ENCODE measurements at places on chromosomes 5 and 9.

- no peak for DNase-seq
Observed at GRCh38 chr9:91647371-91647770, 223.7 kb upstream of the NFIL3 start.

GRCh38 chr9:112654282-112654681 is 63.6 kb downstream of the INIP start:
- no peak for DNase-seq

DNA sequence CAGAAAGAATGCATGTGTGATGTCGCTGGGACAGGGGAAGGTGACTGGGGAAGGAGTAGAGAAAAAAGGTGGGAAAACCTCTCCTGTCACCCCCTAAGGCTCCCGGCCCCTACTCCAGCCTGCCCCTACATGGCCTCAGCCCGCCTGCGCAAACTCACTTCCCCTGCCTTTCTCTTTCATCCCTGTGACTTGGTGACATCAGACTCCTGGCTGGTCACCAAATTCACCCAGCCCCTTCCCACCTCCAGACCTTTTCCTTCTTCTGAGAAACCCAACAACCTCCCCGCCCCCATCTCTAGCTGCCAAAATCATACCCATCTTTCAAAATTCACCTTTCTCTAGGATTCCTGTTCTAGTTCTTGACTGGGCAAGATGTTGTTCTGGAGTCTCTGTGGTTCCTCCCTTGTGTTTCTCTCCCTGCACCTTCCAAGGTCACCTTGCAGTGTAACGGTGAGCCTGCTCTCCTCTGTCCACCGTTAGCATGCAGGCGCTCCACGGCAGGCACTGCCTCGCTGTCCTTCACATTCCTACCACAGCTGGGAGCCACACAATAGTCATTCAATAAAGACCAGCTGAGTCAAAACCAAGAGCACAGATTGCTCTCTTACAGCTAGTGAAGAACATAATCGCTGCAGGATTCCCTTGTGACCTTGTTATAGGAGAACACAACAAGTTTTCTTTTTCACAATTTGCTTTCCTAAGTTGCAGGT is 134.5 kb downstream of the FANCC start:
- DNase-seq = no peak

DNA sequence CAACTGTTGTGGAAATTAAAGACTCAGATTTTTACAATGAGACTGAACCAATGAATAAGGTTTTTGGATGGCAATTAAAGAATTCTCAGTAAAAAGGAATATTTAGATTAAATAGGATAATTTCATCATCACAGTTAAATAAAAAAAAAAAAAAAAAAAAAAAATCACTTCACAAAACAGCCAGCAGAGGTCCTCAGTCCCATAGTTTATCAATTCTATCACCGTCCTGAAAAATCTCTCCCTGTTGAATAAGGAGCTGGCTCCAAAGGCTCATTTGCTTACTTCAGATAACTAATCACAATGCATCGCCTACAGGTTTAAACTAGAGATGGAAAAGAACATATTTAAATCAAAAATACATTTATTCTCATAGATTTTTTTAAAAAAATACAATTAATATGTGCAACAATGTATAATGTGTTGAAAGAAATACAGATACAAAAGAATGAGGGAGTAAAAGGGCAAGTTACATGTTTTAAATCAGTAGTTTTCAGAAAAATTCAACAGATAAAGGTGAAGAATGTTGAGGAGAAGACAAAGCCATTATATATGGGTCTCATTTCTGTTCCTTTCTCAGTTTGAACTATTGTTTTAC is 175.8 kb upstream of the CHD1 start:
- DNase-seq = no peak

- no peak for DNase-seq
Observed at GRCh38 chr5:9533096-9533495, 12.8 kb downstream of the SEMA5A start.
